Fibroblast of lung (primary cell): ENCODE measurements at places on chromosomes 2 and 18. TPM values are rescaled to one million over a fixed set of nuclear protein-coding genes. Genes with fewer than 3 reads are reported as not detected.

Gene ITGB6
- not detected in 2 replicates for total RNA-seq

Gene MGAT4A
- total RNA-seq: 0.17 and 0.26 TPM in 2 replicates

Gene ONECUT2
- under 0.01 TPM in 2 replicates for total RNA-seq

Gene ZBTB7C
- total RNA-seq: 0.33 and 0.51 TPM in 2 replicates

DNA sequence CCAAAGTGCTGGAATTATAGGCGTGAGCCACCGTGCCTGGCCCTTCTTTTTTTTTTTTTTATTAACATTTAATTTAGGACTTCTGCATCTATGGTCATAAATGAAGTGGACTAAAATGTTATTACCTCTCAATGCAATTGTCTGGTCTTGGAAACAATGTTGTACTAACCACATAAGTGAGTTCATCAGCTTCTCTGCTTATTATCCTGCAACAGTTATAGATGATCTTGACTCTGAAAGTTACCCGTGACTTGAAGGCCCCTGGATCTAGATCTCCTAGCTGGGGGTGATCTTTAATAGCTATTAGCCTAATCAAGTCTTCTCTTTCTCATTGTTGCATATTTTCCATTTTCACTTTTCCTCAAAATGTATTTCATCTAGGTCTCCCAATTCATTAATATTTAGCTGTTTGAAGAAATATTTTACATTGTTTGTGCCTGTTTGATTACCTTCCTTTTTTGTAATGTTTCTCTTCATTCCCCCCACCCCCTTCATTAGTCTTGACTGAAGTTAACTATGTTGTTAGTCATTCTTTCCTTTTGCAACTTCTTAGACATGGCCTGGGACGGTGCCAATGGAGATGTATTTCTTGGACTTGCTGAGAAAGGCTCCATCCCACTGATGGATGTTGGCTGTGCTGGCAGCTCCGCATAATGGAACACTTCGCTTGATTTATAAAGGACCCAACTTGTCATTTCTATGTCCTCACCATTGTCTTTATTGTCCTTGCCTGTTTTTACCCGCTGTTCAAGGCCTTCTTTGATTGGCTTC is 141.6 kb upstream of the RIOK3 start:
- no peak overlapping the region for H3K27ac ChIP-seq
- DNase-seq: peak; percentile 93
- no peak overlapping the region for H3K4me3 ChIP-seq
- H3K27me3 ChIP-seq: no peaks in the 10 kb centered on the region

DNA sequence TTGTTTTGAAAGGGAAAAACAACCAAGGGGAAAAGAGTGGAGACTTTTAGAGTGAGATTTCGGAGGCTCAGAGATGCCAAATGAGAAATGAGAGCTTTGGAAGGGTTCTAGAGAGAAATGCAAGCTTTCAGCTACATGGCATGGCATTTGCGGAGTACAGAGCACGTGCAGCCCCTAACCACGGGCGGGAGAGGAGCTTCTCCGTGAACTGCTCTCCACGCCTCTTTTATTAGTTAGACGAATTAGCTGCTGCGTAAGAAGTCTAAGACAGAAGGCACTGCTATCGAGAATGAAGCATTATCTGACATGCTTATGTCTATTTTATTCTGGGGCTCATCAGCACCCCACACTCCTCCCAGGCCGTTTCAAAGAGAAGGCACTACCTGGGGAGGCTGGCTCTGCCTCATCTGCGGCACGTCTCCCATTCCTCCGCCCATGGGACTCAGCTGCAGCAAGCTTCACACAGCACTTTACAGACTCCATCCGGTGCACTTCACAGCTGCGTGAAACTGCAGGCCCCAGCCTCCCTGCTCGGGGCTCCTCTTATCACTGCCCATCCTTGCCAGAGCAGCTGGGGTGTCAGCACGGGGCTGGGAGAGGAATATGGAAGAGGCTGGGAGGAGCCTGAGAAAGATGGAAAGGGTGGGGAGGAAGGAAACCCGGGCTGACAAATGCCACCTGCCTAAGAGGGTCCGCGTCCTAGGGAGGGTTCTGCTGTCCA is 207.3 kb upstream of the APCDD1 start:
- no peak overlapping the region for H3K27ac ChIP-seq
- peaks cover 4% of the 10 kb centered on the region for H3K27me3 ChIP-seq
- DNase-seq: no peak
- no peaks in the 10 kb centered on the region for H3K36me3 ChIP-seq
- H3K4me3 ChIP-seq: no peak overlapping the region

- peaks cover 16% of the 10 kb centered on the region for H3K27me3 ChIP-seq
- H3K4me3 ChIP-seq: no peak overlapping the region
- H3K36me3 ChIP-seq: no peaks in the 10 kb centered on the region
- DNase-seq: no peak
Observed at GRCh38 chr2:86301711-86302202, 35.7 kb downstream of the REEP1 start.
